ENCODE measurements at places on chromosomes 3 and 15. TPM values are rescaled to one million over a fixed set of nuclear protein-coding genes. Genes with fewer than 3 reads are reported as not detected.

Gene FBXO45
- 5.2 TPM for polyA plus RNA-seq

Gene PRR20G
- polyA plus RNA-seq: 0.67 TPM

Gene MKRN2OS
- polyA plus RNA-seq: 0.17 TPM

Gene ANKUB1
- not detected for polyA plus RNA-seq

Gene GALNT15
- 0.02 TPM for polyA plus RNA-seq

Gene LRRIQ4
- polyA plus RNA-seq: 0.14 TPM

Gene CACNA2D3
- 0.78 TPM for polyA plus RNA-seq

Gene SNX22
- polyA plus RNA-seq: 7.5 TPM

Gene MNS1
- 0.57 TPM for polyA plus RNA-seq

Gene CSPG5
- 2.7 TPM for polyA plus RNA-seq

Gene ANKRD63
- polyA plus RNA-seq: 0.18 TPM

Gene C15orf62
- polyA plus RNA-seq: 0.19 TPM

Gene P2RY13
- not detected for polyA plus RNA-seq

Gene POLQ
- polyA plus RNA-seq: 2.5 TPM

All from H1 (cell line).